ENCODE measurements at places on chromosomes 2 and 18.

DNA sequence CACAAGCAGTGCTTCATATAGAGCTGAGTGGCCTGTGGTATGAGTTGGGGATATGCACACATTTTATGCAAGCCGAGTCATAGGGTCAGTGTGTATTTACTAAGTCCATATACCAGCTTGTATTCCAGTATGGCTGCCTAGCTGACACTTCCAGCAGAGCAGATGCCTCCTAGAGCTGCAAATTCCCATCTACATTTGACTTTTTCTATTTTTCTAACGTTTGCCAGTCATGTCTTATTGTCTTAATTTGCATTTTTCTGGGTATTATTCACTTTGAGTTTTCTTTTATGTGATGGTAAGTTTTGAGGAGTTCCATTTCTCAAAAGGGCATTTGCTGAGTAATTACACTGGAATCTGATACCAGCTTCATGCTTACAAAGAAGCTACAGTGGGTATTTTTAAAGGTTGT lies 334.5 kb upstream of the CDH2 start:
- DNase-seq = no peak

DNA sequence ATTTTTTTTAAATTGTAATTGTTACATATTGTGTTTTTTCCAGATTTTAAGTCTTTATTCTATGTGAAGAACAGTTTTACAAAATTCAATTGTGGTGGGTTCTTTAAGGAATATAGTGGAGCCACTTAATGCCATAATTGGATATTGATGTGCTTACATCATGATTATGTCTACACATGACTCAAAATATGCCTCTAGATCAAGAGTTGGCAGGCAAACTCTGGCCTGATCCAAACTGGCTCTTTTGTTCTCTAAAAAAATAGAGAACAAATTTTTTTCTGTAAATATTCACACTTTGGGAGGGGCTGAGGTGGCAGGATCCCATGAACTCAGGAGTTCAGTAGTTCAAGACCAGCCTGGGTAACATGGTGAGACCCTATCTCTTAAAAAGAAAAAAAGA lies 8.3 kb downstream of the EHBP1 start:
- DNase-seq = no peak

GRCh38 chr2:55047677-55048299 lies 2.5 kb downstream of the RTN4 start:
- no peak for DNase-seq

DNA sequence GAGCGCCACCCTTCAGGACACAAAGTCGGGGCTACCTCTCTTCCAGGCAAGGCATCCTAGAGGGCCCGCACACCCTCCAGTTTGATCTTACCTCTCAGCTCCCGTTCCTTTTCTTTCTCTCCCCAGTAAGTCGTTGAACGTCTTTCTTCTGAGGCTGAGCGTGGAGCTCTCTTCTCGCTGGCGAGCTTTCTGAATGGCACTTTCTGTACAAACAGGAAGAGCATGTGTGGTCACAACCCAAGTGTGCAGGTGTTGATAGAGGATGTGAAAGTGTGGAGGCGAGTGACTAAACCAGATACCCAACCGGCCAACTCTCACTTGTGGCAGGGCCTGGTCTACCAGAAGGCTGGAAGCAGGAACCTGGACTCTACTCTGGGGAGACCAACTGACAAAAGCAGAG lies at the start of gene AFF3:
AFF3 (minus strand) TSS at position 198 of the 400 bp plus-strand sequence. CDS start 38,136 bp downstream, outside the sequence.
- no peak for DNase-seq

DNA sequence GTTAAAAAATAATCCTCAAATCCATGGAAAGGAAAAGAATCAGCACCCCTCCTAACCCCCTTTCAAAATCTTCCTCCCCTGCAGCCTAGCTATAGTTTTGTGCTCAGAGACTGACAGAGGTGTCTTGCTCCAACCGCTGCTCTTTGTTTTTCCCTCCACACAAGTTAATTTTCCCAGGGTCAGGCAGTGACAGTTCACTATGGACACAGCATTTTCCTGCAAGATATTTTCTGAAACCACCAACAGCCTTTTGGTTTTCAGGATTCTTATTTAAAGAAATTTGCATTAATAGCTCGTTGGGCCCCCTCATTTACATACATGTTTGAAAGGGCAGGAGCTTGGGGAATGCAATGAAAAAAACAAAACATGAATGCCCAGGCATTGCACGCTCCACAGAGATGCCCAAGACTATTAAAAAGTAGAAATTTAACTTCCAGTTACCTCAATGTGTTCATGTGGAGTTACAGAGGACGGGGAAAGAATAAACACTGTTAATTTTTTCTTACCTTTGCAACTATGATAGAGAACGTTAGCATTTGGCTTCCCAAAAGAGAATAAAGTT lies 71.4 kb upstream of the CXCR4 start:
- no peak for DNase-seq

DNA sequence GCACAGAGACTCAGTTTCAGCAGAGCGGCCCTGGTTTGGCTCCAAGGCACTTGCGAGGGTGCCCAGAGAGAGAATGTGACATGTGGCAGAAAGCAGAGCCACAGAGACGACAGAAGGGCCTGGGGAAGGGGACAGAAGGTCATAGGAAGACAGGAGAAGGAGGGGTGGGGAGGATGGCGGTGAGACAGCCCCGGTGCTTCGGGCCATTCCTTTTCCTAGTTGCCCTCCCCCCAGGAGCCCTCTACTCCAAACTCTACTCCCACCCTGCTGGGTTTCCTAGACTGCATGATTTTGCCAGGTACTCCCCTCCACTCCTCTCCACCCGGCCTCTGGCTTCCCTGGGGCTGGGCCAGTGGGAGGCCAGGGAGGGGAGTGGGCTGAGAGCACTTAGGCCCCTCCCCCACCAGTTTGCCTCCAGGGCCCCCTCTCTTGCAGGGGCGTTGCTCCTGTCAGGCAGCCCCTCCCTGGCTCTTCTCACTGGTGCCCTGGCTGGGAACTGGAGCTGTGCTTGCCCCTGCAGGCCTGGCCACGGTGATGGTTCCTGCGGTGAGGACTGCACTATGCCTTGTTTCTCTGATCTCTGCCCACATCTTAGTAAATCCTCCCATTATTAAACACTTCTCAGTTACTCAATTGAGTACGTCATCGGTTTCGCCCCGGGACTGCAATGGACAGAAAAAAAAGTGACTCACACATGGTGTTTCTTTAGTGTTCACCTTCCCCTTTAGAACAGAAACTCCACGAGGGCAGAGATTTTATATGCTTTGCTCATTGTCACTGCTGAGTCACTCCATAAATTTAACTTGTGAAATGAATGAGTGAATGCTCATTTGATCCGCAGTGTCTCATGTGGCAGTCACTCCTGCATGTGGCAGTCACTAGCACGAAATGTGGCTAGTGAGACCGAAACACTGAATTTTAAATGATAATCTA lies 58.7 kb upstream of the SP3 start:
- peak; percentile 16 for DNase-seq

DNA sequence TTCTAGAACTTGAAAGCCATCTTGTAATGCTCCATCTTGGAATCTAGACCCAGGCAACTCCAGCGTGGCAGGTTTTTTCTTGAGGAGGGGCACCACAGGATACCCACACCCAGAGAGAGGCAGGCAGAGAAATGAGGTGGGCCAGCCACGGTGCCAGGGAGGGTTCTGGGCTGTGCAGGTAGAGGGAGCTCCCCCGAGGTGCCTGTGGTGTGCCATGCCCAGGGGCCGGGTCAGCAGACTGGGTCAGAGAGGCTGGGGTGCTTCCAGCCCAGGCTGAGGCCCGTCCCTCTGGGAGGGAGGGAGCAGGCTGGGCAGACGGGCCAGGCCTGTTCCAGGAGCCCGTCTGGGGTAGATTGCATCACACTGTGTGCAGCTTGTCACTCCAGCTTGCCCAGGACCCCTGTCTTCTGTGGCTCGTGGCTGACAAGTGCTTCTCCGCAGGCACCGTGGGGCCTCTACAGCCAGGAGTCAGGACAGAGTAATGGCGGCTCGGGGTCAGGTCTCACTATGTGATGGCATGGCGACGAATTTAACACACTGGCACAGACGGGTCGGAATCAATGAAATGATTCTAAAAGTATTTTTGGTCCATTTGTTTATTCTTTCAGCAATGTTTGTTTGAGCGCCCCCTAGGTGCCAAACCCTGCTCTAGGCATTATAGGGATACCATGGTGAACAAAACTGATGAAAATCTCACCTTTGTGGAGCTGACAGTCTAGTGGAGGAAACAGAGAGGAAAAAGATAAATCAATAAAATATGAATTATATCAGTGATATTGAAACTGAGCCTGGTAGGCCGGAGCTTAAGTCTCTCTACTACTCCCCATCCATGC lies 144.0 kb downstream of the ACOXL start:
- DNase-seq = no peak

DNA sequence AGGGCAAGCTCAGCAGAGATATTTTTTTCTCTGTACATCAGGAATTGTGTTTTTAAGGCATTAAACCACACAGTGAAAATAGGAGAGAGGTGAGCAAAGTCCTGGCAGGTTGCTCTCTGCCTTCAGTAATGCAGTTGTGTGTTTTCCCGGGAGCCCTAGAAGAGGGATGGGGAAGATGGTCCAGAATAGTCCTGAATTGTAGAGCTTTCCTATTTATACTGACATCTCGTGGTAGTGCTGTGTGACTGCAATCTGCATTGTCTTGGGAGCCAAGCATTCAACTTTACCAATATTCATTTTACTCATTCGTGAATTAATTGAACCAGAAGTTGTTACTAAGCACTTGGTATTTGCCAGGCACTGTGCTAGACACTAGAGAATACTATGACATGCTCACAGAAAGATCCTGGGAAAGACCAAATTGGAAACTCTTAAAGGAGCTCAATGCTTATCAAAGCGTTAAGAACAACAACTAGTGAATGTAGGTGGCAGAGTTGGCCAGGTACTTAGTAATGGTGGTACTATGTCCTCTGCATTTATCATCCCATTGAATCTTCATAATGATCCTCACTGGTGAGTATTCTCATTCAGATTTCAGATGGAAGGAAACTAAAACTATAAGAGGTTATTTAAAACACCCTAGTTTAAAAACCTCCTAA lies 214.6 kb downstream of the TRIB2 start:
- no peak for DNase-seq
